CD4-positive, alpha-beta T cell treated with Interleukin-15 for 4 hours (primary cell): ENCODE measurements at places on chromosomes 5 and 9.
A peak's percentile ranks its signal among the peaks of the same experiment; 100 is the strongest.

- DNase-seq: no peak
Measured at GRCh38 chr9:92642041-92642451, 27.9 kb downstream of the IPPK start.

DNA sequence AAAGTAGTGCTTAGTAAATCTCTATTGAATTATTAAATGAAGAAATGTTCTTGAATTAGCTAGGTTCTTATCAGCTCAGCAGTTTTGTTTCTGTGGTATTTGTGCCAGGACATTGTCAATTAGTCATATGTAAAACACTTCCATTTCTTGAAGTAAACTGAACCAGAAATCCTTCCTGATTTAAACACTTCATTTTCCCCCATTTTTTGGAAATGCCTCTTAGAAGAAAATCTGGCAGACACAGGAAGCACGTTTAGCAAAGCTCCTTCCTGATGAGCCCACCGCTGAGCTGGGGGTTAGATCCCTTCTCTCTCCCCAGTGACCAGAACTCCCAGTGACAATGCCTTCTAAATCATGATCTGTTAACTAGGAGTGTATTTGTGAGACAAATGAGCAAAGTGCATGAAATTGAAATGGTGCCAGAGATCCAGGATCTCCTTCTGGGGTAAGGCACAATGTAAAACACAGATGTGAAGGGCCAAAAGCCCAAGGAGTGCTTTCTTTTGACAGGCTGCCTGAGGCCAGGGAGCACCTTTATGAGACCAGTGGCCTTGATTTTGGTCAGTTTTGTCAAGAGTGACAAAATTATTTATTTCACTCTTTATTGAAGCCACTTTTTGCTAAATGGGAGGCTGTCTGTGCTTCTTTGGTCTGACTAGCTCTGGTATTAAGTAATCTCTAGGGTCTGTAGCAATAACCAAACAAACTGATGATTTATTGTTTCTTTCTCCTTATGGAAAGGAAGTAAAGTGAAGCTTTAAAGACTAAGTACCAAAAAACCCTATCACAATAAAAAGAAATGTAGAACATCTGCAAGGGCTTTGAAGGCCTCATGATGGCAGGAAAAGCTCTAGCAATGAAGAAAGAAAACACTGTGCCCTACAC is 25.5 kb upstream of the RUSC2 start:
- no peak for DNase-seq

DNA sequence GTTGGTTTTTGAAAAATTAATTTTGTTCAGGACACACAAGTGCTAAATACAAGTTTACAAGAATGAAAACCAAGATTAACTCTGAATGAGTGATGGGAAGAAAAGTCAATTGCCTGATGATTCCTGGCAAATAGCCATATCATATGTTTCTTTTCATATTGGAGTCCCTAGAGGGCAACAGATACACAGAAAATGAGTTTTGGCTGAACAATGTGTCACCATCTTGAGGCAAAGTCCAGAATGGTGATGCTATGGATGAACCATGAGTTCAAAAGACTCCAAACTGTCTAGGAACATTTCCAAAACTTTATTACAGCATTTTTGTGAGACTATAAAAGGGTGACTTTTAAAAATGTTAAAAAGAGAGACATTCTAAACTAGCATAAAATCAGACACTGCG is 382.9 kb downstream of the TMEM161B start:
- no peak for DNase-seq

GRCh38 chr9:6780690-6781089 is 22.9 kb downstream of the KDM4C start:
- no peak for DNase-seq

GRCh38 chr9:109382585-109382984 is 61.7 kb upstream of the EPB41L4B start:
- DNase-seq: no peak

DNA sequence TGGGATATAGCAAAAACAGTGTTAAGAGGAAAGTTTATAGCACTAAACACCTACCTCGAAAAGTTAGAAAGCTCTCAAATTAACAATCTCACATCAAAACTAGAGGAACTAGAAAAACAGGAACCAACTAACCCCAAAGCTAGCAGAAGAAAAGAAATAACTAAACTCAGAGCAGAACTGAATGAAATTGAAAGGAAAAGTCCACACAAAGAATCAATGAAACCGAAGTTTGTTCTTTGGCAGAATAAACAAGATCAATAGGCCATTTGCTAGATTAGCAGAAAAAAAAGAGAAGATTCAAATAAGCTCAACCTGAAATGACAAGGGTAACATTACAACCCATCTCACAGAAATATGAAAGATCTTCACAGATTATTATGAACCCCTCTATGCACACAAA is 234.8 kb upstream of the ISL1 start:
- DNase-seq: no peak

DNA sequence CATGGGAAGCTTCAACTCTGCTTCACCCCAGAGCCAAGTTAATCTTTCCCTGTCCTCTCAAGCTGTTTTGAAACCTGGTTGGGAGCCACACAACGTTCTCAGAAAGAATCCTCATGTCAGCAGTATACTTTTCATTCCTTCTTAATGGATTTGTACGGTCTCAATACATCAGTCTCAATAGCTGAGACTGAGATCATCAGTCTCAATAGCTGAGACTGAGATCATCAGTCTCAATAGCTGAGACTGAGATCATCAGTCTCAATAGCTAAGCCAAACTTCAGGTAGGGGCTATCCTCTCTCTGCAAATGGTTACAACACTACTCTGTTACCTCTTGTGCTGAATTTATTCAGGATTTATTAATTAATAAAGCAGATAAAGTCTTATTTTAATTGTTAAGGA is 1317.4 kb upstream of the CDH9 start:
- no peak for DNase-seq

DNA sequence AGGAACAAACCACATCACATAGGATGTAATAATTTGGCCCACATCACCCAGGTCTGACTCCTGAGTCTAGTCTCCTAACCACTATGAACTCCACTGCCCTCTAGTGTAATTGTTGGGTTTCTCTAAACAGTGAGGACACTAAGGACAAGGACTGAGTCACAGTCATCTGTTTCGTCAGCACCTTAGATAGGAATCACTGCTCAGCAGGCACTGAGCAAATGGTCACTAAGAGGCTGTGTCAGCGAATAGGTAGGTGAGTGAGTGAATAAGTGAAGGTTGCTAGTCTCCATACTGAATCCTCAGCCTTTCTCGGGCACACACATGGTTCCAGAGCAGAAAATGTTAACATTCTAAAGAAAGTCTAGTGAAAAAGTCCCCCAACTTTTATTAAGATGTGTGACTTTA is 278.6 kb downstream of the SPOCK1 start:
- no peak for DNase-seq

GRCh38 chr9:1248743-1249142 is 198.6 kb downstream of the DMRT2 start:
- no peak for DNase-seq

DNA sequence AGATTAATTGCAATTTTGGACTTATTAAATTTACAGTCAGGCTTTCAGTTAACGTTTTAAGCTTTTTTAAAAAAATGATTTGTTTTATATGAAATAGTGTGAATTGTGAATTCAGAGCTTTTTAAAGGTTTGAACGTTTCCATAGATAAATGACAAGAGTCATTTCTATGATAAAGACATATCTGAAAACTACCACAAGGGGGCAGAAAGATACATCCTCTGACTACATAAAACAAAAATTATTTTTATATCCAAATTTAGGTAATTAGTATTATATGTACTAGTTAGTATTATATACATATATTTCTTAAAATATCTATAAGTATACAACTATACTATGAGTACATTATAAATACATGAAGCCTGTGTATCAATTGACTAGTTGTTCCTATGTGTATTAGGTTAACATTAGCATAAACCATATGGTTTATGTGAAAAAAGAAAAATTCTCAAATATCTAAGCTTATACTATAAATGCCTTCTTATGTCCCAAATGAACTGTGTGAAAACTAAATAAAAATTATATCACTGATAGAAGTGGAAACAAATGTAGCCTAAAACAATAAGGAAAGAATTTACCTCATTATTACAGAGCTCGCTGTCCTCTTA is 155.2 kb downstream of the MEF2C start:
- DNase-seq: no peak

DNA sequence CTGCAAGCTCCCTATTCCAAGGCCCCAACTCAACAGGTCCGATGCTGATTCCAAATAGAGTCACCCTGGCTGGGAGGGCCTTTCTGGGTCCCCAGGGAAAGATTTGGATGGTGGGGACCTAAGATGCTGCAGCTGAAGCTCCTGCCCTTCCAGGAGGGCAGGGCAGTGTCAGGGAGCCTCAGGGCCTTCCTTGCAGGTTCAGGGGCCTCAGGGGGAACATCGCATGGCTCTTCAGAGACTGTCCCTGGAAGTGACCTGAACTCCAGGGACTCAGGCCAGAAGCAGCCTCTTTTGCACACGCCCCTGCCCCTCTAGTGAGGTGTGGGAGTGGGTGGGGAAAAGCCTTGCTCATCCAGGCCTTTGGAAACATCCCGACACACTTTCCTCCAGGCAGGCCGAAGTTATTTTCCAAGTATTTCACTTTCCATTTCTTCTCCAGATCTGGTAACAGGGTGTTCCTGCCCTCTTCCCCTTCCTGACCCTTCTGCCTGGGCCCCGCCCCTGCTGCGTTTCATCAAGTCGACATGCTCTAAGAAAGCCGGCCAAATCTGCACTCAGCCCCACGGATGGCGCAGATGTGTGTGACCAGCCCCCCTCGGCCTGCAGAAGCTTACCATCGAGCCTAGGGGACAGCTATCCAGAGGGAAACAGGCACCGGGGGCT is 159.5 kb downstream of the FGF18 start:
- no peak for DNase-seq

- no peak for DNase-seq
Measured at GRCh38 chr9:95580812-95581761, 64.3 kb upstream of the PTCH1 start.

- DNase-seq: peak; percentile 12
Measured at GRCh38 chr9:115524453-115525059, 406.6 kb upstream of the TNC start.

DNA sequence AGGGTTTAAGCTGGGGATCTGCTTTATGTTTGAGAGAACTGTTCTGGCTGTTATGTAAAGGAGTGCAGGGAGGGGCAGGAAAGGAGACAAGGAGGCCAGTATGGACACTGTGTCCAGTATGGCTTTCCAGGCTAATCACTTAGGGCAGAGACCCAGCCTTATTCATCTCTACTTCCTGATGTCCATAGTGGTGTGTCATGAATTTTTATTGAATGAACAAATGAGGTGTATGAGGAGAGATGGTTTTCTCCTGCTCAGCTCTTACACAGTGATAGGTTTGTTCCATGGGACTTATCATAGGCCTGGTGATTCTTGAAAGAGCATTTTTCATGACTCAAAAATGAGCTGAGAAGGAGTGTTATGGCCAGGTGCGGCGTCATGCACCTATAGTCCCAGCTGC is 20.5 kb upstream of the FGFR4 start:
- DNase-seq: no peak

DNA sequence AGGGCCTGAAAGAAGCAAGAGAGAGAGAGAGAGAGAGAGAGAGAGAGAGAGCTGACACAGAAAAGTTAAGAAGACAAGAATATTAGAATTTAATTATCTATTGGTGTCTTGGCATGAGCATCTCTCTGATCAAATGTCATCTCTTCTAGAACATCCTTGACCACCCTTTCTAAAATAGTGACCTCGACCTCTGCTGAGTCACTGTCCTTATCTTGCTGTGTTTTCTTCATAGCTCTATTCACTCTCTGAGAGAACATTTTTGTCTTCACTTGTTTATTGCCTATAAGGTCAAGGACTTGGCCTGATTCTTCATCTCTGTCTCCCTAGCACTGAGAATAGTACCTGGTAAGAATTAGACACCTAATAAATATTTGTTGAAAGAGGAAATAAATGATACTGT is 383.8 kb upstream of the RPS23 start:
- no peak for DNase-seq

GRCh38 chr5:180253036-180253824 is 38.7 kb downstream of the MAPK9 start:
- no peak for DNase-seq

DNA sequence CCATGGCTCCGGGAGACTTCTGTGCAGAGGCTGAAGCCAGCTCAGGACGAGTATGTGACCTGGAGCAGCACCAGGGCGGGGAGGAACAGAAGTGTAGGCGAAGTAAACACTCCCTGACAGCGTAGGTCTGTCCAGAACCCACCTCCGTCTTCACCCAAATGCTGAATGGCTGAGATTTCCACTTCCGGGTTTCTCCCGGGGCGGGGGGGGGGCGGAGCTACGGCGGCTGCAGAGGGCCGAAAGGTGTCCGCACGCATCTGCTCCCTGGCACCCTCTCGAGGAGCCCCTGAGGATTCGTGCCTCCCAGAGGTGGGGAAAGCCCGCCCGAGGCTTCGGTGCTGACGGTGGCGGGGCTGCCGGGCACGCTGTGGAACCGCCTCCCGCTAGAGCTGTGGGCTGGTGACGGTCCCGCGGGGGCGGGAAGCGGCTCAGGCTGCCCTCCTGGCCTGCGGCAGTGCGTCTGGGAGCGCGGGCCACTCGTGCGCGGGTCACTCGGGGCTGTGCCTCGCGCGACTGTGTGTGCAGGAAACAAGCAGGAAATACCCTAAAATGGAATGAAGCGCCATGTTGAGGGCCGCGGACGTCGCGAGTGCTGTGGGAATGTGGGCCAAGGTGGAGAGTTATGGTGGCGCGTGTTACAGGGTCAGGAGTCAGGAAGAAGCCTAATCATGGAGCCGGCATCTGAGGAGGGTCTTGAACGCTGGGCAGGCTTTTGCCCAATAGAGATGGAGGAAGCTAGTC is 1425.4 kb downstream of the FOXD4L5 start:
- DNase-seq: peak; percentile 56

GRCh38 chr5:94024101-94024500 is 282.7 kb upstream of the POU5F2 start:
- no peak for DNase-seq

DNA sequence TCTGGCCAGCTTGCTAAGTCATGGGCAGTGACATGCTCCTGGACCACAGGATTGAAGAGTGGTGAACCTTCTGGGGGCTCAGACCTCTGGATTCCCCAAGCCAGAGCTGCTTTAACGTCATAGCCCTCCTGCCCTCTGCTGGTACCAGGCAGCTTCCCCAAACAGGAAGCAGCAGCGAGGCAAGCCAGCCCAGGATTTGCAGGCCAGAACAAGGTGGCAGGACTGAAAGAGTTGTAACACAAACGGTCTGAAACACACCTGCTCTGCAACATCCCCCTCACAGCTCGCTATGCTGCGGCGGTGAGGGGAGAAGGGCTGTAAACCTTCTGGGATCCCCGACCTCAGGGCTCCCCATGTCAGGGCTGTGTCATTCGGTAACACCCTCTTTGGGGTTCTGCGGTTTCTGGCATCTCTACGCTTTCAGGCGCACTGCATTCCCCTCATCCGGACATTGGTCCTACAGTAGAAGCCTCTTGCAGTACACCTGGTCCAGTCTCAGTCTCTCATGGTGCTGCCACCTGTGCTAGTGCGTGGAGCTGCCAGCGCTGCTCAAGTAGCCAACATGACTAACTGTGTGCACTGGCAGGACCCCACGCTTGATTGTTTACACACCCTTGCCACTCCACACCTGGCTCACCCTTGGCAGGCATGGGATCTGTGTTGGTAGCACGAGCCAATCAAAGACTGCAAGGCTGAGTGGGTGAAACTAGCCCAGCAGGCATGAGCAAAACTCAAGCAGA is 893.3 kb downstream of the PTPRD start:
- no peak for DNase-seq

GRCh38 chr9:127121628-127122175 is 733 bp downstream of the ANGPTL2 start:
- no peak for DNase-seq
